ENCODE measurements at places on chromosomes 12 and 14.

- peak; percentile 8 for DNase-seq
Measured at GRCh38 chr12:107983756-107984472, 145.2 kb upstream of the WSCD2 start.

DNA sequence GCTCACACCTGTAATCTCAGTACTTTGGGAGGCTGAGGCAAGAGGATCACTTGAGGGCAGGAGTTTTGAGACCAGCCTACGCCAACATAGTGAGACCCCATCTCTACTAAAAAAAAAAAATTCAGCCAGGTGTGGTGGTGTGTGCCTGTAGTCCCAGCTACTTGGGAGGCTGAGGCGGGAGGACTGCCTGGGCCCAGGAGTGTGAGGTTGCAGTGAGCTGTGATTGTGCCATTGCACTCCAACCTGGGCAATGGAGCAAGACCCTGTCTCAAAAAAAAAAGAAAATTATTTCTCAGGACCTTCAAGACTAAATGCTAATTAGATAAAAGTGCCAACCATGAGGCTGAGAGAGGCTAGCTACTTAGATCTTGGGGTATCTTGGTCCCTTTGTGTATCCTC lies 23.5 kb downstream of the OTUB2 start:
- DNase-seq, result no peak

GRCh38 chr14:23376482-23377197 lies at the start of gene CMTM5:
TSS of gene CMTM5 (plus strand) at chr14:23377046. CDS start at chr14:23377252, 206 bp downstream.
- DNase-seq, result no peak

DNA sequence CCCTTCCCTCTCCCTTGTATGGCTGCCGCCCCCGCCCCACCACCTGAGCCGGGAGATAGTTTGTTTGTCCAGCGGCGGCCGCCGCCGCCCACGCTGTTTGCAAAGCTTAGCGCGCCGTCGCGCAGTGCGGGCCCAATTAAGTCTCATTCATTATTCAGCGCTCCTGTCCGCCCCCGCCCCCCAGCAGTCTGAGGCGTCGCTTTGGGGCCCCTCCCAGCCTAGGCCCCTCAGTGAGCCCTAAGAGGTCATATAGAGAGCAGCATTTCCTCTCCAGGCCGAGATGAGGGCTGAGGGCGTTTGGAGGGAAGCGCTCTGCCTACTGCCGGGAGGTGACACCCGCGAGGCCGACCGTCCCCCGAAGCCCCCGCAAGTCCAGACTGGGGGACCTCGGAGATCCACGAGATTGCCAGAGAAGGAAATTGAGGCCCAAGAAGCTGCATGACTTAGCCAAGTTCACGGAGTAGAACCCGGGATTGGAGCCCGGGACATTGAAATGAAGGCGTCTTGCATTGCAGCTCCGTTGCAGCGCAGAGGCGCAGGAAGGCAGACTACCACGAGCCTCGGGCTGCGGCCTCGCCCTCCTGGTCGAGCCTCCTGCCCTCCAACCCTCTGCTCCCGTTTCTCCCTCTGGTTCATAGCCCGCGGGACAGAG lies at the start of gene DNAJC22:
Gene DNAJC22 (plus strand): TSS at position 230 of the 652 bp plus-strand sequence. CDS start 1,985 bp downstream, outside the sequence.
- no peak for DNase-seq

DNA sequence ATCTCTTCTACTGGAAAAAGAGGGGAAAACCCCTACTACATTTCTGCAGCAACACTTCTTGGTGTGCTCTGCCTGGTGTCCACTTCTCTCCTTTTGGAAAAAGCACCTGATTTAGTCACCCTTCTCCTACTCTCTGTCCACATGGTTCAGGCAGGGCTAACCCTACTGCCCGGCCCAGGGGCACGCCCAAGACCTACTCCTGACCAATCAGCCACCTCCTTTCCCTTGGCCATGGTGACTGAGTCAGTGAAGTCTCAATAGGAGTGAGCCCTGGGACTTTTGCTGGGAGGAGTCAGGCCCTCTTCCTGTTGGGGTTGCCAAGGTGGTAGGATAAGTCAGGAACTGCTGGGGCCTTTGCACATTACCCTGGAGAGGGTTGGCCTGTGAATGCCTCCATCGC lies 52.5 kb upstream of the MYL2 start:
- DNase-seq, result no peak
